ENCODE measurements at places on chromosomes 7 and 10.

DNA sequence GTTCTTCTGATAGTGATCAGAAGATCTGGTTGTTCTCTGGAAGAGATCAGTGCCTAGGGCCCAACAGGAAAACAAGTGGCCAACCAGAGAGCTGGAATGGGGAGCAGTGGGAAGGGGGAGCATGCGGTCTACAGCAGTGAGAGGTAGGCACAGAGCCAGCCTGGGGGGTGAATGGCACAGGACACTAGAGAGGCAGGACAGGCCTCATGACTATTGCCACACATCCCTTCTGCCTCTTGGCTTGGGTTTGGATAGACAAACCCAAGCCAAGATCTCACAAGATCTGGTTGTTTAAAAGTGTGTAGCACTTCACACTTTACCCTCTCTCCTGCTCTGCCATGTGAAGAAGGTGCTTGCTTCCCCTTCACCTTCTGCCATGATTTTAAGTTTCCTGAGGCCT lies 224.4 kb downstream of the ARHGAP12 start:
- no peak for DNase-seq

- DNase-seq = no peak
Observed at GRCh38 chr10:112769081-112769480, 181.0 kb upstream of the TCF7L2 start.

GRCh38 chr10:119524720-119525070 lies 17.8 kb downstream of the RGS10 start:
- DNase-seq = no peak

GRCh38 chr10:43377424-43377883 lies 6.0 kb downstream of the FXYD4 start:
- DNase-seq = no peak

DNA sequence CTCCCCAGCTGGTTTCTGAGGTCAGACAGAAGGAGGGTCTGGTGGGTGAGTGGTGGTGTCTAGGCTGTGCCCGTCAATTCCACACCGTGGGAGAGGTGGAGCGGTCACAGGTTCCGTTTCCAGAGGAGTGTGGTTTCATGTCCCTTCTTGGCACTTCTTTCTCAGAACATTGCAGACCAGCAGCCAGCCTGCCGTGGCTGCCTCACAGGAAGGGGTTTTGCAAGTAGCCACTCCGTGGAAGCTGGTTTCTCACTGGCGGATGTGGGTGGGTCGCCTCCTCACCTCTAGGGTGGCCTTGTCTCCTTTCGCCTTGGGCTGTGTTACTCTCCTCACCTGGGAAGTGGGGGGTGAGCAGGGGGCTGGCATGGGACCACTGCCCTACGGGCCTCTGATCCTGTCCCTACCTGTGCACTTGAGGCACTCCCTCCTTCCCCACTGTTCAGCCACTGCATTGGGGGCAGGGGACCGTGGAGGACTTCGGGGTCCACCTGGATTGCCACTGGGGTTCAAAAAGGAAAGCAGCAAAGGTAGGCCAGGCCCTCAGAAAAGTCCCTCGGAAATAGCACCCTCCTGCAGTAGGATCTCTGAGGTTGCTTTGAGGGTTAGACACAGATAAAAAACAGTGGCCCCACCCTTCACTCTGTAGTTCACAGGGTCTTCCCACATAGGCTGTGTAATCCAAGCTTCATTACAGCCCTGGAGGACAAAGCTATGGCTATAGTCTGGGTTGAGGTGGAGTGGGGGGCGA lies 33.9 kb downstream of the TSPAN14 start:
- no peak for DNase-seq

DNA sequence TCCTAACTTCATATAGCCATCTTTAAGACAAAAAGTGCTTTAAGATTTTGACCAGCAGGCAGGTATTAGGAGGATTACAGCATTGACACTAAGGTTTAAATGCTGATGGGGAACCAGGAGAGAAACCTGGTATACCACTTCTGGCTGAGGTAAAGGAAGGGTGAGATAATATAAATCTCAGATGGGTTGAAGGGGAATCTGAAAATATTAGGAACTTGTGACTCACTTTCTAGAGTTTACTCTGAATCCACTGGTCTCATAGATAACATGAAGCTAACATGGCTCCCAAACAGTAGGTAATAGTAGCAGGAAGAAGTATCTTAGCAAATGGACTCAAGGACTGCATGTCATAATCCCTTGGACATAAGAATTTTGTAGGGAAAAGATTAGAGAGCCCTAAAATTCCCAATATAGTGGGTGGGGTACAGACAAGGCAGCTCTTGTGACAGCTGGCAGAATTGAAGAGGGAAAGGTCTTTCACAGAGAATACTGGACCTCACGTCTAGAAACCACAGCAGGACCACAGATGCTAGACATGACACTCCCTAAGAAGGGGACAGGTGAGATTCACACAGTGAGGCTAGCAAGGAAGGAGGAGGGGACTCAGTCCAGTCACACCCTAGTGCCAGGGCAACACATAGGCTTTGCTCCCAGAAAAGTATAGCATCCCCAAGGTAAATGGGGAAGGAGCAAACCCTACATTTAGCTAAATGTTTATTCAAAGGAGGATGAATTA lies 3.5 kb downstream of the PTTG1IP2 start:
- no peak for DNase-seq

DNA sequence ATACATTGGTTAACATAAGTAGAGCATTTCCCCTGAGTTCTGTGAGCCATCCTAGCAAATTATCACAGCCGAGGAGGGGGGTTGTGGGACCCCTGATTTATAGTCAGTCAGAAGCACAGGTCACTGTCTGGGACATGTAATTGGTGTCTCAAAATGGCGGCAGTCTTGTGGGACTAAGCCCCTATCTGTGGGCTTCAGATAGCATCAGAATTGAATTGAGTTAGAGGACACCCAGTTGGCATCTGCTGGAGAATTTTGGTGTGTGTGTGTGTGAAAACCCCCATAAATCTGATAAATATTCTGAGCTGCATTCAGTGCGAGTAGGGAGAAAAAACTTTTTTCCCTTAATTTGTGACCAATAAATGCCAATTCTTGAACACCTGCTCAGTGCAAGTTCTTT lies 6.5 kb upstream of the TET1 start:
- no peak for DNase-seq

- no peak for DNase-seq
Observed at GRCh38 chr10:115278294-115278693, 185.1 kb downstream of the ATRNL1 start.

DNA sequence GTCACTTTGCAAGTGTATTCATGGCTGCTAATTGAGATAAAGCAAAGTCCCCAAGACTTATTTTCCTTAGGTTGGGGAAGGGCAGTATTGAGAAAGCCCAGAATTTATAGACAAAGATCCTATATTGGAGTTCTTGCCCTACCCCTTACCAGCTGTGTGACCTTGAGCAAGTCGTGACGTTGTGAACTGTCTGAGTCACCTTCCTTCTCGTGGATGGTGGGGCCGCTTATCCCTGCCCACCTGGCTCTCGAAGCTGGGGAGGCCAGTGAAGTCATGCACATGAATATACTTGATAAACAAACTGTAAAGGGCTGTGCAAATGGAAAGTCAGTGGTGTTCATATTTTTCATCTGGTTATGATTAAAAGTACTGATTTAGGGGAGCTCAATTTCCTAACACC lies 127.4 kb downstream of the TACC2 start:
- no peak for DNase-seq

DNA sequence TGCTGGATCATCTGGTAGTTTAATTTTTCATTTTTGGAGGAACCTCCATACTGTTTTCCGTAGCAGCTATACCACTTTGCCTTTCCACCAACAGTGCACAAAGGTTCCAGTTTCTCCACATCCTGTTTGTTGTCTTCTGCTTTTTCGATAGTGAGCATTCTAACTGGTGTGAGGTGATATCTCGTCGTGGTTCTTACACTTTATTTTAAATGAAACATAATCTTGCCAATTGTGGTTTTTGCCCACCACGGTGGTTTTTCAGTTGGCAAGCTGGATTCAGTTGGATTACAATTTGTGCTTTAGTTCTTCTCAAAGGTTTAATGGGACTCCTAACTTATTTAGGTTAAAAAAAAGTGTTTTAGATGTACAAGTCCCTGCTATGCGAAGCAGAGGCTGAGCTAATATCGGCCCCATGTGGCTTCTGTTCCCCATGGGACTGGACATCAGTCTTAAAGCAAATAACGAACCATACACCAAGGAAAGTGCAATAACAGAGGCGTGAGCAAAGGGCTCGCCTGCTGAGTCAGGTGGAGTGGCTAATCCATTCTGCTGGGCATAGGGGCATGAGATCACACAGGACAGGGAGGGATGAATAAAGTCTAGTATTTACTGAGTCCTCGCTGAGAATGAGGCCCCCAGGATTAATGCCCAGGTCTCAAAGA lies 153.6 kb downstream of the AOAH start:
- DNase-seq = no peak

- DNase-seq = peak; percentile 38
Observed at GRCh38 chr7:50339990-50340500, 35.5 kb downstream of the IKZF1 start.
